NCI-H1092 (cell line): ENCODE measurements at places on chromosomes 7 and 10.

DNA sequence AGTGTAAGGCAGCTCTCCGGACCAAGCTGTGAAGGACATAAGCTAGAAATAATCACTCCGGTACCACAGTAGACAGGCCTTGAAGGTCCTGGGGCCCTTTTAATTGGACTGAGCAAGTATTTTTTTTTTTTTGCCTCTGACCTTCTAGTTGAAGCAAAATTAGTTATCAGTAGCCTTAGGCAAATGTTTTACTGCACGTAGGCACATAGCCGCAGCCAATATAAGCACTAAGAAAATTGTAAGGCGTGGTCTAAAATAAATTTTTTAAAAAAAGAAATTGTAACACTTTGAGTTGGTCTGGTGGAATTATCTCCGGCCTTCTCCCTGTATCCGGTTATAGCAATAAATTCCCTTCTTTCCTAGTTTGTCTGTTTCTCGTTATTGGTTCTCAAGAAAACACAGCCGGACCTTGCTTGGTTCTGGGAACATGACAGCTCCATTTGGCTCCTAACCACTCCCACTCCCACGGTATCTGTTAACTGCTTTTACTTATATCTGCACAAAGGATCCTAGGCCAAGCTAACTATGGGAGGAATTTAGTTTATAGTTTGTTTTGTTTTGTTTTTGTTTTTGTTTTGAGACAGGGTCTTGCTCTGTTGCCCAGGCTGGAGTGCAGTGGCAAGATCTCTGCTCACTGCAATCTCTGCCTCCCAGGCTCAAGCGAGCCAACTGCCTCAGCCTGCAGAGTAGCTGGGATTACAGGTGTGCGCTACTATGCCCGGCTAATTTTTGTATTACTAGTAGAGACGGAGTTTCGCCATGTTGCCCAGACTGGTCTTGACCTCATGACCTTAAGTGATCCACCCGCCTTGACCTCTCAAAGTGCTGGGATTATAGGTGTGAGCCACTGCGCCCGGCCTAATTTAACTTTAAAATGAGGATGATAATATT lies 124.4 kb upstream of the KIF5B start:
- DNase-seq = no peak

- no peak for DNase-seq
Observed at GRCh38 chr7:127946111-127946510, 85.1 kb downstream of the LRRC4 start.

GRCh38 chr7:69539531-69539930 lies 58.7 kb upstream of the AUTS2 start:
- DNase-seq = no peak

- DNase-seq = no peak
Observed at GRCh38 chr7:66958538-66959350, 36.6 kb downstream of the SBDS start.

GRCh38 chr10:50216894-50217293 lies 34.4 kb downstream of the ASAH2 start:
- DNase-seq = peak; percentile 71

DNA sequence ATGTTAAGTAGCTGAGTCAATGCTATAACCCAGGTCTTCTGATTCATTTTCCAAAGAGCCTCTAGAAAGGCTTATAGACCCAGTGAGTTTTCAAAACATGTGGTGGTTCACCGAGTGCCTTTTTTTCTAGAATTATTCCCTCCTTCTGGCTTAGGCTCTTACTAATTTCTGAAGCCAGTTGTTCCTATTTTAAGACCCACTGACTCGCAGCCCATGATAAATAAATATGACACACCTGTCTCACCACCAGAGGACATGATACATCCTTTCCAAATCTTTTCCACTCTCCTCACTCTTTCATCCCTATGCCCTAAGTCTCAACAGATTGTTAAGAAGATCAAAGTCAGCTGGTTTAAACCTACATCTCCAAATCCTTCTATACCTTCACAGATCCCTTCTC lies 126.0 kb upstream of the WNT16 start:
- no peak for DNase-seq

GRCh38 chr10:135601-136464 lies 578 bp downstream of the ZMYND11 start:
- DNase-seq = no peak

DNA sequence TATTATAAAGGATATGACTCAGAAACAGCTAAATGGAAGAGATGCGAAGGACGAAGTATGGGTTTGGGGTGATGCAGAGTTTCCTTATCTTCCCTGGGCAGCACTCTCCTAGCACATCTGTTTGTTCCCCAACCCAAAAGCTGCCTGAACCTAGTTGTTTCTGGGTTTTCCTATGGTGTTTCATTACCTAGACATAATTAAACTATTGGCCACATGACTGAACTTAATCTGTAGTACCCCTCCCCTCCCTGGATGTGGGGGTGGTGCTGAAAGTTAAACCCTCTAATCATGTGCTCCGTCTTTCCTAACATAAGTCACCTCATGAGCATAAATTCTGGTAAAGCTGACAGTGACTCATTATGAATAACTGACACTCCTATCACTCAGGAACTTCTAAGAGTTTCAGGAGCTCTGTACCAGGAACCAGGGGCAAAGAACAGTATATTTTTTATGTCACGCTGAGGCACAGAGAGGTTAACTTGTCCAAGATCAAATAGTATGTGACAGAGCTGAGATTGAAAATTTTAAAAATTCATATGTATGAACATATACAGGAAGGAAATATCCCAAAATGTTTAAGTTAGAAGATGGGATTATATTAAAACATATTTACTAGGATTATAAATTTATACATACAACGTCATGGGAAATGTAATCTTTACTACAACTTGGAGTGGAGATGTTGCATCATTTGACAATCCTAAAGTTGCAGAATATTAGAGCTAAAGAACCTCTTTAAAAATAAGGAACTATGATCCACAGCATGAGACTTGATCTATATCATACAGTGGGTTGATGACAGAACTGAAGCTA lies 4.8 kb downstream of the STRIP2 start:
- no peak for DNase-seq

GRCh38 chr10:31018962-31019361 lies 12.7 kb downstream of the ZNF438 start:
- DNase-seq = no peak

DNA sequence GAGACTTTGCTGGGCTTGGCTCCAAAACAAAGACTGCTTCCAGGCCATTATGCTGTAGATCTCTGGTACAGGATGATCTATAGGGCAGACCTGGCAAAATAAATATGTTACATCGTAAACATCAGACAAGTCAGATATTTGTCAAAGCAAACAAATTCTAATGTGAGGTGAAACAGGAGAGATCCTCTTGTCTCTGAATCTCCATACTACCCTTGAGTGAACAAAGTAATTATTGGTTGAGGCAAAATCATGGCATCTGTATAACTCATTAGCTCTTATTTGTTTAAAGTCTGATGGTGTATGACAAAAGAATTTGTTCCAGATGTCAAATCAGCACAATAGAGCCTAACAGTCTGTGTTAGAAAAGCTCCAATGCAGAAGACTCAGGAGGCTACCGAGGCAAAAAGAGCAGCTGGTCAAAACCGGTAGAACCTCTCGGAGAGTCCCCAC lies 1291.5 kb downstream of the TYW1 start:
- DNase-seq = peak; percentile 45

GRCh38 chr10:132712291-132712690 lies 73.7 kb downstream of the NKX6-2 start:
- no peak for DNase-seq

GRCh38 chr10:103637011-103637410 lies 143.5 kb downstream of the NEURL1 start:
- DNase-seq = no peak

DNA sequence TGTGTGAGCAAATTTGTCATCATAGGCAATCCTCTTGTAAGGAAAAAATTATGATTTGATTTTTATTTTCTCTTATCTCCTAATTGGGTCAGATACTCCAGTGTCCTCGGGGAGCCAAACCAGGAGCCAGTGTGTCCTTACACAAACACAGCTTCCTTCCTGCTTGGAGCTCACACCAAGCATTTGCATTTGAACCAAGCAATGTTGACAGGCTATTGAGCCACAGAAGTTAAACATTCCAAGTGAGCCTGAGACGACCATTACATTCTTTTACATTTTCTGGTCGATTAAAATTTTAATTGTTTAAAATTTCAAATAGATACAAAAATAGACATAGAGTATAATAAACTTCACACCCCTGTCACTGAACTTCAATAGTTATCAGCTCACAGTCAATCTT lies 194.8 kb downstream of the CFTR start:
- peak; percentile 20 for DNase-seq

GRCh38 chr7:873367-874002 lies 2.9 kb upstream of the GET4 start:
- DNase-seq = peak; percentile 80

DNA sequence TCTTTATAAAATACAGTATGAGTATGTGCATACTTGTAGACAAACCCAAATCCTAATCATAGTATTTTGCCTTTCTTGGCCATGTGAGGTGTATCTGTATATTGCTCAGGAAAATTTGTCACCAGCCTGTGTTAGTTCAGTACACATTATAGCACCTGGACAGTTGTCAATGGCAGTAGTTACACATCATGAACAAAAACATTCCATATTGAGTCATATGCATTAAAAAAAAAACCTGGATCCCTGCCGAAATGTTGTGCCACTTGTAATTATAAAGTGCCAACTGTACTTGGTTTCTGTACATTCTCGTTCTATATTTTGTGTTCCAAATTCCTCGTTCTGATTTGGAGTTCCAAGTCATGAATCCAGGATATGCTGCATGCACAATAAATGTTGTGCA lies 410.4 kb downstream of the INHBA start:
- no peak for DNase-seq

DNA sequence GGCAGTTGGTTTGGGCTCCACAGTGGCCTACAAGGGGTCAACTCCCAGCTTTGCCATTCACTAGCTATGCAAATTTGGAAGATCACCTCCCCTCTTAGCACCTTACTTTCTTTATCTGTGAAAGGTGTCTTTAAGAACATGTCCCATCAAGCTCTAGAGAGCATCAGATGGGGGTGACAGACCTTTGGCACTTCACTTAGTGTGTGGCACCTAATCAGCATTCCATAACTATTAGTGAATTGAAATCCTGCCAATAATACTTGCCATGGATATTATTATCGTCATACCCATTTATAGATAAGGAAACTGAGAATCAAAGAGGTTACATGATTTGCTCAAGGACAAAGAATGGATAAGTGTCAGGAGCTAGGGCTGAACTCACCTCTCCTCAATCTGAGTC lies 51.9 kb downstream of the PLPP4 start:
- no peak for DNase-seq

- no peak for DNase-seq
Observed at GRCh38 chr7:66054063-66054462, 21.6 kb upstream of the ASL start.

DNA sequence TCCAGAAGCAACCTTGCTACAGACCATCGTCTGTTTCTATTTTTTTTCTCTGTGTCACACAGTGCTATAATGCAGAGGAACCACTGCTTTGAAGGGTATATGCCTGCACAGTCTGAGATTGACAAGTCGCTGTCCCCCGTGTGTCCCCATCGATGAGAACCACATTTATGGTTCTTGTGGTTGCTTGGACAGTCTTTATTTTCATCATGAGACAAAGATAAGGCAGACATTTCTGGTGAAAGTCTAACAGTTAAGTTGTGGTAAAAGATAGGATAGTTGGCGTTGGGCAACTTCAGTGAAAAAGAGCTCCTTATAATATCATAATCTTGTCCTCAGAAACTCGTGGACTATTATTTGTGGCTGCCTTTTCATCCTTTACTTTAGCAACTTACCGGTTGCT lies 6.3 kb upstream of the AKR1E2 start:
- no peak for DNase-seq

- no peak for DNase-seq
Observed at GRCh38 chr10:114684822-114685209, 26.7 kb upstream of the ABLIM1 start.

GRCh38 chr10:1613511-1613910 lies 123.8 kb downstream of the ADARB2 start:
- DNase-seq = no peak
